SJSA1 (cell line): ENCODE measurements at places on chromosomes 7 and 10.

GRCh38 chr7:16271990-16272665, 149.2 kb downstream of the CRPPA start:
- no peak for DNase-seq

- DNase-seq: no peak
These were observed 219.5 kb upstream of the AOAH start for GRCh38 chr7:36943591-36944435.

- DNase-seq: no peak
These were observed 31.9 kb downstream of the SH2B2 start for GRCh38 chr7:102318482-102318971.

- DNase-seq: no peak
These were observed 118.3 kb downstream of the POU6F2 start for GRCh38 chr7:39095875-39096619.

GRCh38 chr10:13310518-13311176, 10.8 kb upstream of the PHYH start:
- DNase-seq: no peak

- no peak for DNase-seq
These were observed 196.7 kb downstream of the MTERF1 start for GRCh38 chr7:91683823-91684222.

GRCh38 chr10:131452926-131453720, 141.6 kb upstream of the TCERG1L start:
- DNase-seq: no peak

GRCh38 chr7:137878333-137878961, 31.7 kb upstream of the DGKI start:
- no peak for DNase-seq

GRCh38 chr7:65251851-65252620, 121.6 kb upstream of the ZNF92 start:
- DNase-seq: no peak

DNA sequence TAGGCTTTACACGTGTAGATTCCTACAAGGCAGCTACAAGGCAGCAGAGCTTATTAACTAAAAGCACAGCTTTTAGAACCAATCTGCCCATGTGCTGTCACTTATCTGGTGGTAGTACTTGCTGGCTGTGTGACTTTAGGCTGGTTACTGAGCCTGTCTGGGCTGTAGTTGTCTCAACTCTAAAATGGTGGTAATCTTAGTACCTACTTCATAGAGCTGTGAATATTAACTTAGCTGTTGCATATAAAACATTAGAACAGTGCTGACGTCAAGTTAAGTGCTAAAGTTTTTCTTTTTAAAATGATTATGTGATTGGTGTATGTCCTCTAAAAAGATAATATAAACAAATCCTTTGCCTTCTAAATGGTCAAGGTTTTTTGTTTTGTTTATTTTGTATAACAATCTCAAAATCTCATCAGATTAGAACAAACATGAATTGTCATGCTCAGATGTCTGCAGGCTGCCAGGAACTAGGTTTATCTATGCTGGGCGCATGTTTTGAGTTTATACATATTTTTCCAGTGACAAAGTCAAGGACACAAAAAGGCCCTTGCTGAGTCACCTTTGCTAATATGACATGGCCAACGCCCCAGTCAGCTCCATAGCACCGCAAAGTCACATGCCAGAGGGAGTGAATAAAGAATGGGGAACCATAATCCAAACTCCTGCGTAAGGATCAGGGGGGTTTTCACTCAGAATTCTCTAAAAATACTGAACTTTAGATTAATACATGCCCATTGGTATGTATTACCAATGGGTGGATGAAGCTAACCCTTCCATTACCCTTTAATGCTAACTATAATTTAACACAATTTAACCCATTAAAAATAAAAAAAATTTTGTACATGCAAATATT, 39.8 kb upstream of the ARL4A start:
- DNase-seq: peak; percentile 91

GRCh38 chr7:53600296-53600695, 564.9 kb downstream of the POM121L12 start:
- no peak for DNase-seq

GRCh38 chr10:74227697-74228424, 76.8 kb downstream of the ADK start:
- DNase-seq: no peak

GRCh38 chr7:87218796-87219544, 562 bp downstream of the TMEM243 start:
- DNase-seq: peak; percentile 53

DNA sequence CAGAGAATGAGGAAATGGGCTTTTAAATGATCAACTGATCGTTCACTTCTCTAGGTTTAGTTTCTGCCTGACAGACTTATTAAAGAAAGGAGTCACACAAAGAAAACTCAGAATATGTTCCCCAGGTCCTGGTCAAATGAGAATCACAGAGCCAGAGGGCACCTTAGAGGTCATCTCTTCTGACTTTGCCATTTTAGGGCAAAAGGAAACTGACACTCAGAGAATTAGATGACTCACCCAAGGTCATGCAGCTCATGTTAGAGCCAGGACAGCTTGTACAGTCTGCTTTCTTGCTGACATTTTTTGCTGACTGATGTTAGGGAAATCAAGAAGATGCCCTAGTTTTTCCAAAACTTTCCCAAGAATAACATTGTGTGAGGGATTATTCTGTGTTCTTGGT, 312.7 kb upstream of the SP8 start:
- no peak for DNase-seq

- DNase-seq: no peak
These were observed 138.8 kb downstream of the CFAP58 start for GRCh38 chr10:104492329-104492940.

DNA sequence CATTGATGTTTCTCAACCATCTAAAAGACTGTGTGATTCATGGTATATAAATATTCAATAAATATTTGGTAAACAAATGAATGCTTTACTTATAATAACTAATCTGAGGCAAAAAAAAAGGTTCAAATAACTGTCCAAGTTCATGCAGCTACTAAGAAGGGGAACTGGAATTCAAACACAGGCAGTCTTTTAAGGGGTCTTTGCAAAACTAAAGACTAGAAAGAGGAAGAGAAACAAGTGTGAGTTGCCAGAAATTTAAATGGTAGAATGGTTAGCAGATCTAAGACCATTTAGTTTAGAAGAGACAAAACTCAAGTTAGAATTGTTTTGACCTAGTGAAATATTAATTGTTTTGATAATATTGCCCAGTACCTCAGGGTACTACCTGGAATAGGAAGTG, 642.0 kb upstream of the LRRN3 start:
- DNase-seq: no peak

DNA sequence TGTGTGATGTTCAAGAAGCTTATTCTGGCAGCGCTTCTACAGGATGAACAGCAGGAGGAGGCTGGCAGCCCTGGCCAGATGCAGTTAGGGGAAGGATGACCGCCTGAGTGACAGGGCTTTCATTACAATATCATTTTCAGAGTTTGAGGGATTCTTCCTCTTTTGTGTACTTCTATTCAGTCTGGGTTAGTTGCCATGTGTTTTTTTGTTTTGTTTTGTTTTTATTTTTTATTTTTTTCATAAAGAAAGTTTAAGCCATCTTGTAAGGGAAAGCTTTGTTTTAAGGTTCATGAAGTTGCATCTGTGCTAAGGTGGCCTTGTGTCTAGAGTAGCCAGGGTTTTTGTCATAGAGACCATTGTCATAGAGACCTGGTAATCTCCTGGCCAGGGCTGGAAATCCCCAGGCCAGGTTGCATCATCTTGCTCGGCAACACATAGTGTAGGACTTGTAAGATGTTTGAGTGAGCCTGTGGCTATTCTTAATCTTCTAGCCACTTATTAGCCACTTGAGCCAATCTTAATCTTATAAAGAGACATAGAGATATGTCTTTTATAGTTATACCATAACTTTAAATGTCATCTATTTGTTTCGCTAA, 230.5 kb upstream of the TMEM229A start:
- no peak for DNase-seq

DNA sequence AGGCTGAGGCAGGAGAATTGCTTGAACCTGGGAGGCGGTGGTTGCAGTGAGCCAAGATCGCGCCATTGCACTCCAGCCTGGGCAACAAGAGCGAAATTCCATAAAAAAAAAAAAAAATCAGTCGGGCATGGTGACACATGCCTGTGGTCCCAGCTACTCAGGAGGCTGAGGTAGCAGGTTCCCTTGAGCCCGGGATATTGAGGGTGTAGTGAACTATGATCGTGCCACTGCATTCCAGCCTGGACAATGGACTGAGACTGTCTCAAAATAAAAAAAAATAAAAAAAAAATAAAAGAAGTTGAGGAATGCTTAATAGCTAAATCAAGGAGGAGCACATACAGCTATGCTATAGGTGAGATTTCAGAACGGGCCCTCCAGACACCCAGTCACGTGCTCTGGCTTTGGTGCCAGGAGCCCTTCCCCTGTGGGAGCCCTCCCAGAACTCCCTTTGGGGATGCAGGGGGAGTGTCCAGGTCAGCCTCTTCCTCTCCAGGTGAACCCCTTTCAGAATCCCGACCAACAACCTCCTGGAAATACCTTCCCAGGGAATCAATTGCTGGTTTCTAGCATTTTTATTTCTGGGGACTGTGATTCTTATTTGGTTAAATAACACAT, 42.9 kb upstream of the CTBP2 start:
- no peak for DNase-seq

DNA sequence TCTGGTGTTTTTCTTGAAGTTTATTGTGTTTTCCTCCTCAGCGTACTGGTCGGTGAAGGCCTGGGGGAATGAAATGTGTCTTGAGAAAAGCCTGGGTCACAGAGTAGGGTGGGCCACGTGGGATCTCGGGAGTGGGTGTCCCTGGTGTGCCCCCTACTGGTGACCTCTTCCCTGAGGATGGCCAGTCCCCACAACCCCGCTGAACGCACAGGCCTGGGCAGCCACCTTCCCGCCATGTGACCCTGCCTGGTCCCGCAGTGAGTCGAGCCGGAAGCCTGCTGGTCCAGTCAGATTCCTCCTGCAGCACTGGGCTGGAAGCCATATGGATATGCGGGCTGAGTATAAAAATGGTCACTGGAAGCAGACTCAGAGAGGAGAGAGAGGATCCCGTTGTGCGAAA, 52.9 kb upstream of the GNA12 start:
- no peak for DNase-seq

- DNase-seq: no peak
These were observed 66.5 kb downstream of the SHH start for GRCh38 chr7:155745737-155746136.

DNA sequence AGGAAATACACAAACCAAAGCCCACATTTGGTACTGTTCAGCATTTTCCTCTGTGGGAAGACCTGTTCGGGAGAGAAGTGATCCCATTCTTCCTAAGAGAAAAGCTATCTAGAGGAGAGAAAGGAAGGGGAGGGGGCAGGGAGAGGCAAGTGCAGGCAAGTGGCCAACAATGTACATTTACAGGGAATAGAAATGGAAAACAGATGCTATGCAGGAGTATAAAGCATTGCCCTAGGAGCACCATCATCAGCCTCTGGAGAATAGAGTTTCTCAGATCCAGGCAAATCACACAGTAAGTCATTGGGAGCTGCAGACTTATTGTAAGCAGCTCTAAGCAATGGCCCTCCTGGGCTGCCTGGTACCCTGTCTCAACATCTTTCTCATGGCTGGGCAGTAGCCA, 424.4 kb upstream of the AUTS2 start:
- no peak for DNase-seq

DNA sequence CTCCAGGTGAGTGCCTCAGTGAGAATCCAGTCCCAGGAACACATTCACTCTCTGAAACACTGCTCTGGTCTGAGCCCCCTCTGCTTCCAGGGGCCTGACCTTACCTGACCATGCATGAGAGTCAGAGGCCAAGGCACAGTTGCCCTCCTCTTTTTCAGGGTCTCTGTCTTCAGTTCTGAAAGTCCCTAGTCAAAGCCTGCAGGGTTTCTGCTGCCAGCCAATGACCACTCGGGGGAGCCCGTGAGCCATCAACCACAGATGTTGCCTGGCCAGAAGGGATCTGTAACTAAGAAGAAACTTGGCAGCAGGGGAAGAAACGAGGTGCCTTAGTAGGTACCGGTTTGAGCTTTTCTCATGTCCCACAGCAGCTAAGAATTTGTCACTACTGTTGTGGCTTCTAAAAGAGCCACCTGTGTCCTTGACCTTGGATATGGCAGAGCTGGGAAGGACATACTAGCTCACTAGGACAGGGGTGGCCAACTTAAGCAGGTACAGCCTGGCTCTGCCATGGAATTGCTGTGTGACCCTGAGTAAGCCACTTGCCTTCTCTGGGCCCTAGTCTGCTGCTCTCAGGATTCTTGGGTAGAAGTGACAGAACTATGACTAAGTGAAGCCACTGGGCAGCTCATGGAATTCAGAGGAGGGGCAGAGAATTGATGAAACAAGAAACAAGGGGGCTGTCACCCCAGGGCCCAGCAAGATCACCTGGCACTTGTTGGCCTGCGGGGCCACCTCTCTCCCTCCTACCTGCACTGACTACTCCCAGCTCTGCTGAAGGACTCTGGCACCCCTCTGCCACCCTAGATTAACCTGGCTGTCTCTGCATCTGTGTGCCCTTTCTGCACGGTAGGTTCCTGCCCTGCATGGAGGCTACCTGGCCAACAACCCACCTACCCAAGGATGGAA, 83.8 kb upstream of the GPR26 start:
- DNase-seq: peak; percentile 41

DNA sequence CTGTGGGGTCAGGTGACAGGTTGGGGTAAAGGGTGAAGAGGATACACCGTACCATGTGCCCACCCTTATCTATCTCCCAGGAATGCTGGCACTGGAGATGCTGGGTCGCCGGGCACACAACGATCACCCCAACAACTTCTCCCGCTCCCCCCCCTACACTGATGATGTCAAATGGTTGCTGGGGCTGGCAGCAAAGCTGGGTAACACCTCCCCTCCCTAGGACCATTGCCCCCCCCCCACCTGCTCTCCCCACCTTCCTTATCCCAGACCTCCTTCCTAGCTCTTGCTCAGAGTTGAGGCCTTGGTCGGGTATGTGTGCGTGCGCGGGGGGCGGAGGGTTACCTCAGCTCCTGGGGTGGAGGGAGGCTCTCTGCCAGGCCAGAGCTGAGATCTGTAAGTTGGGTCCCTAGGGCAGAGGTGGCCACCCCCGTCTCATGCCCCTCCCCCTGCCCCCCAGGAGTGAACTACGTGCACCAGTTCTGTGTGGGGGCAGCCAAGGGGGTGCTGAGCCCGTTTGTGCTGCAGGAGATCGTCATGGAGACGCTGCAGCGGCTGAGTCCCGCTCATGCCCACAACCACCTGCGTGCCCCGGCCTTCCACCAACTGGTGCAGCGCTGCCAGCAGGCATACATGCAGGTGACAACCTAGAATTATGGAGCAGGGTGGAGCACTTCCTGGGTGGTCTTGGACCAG, 10.7 kb downstream of the NDST2 start:
- DNase-seq: no peak

DNA sequence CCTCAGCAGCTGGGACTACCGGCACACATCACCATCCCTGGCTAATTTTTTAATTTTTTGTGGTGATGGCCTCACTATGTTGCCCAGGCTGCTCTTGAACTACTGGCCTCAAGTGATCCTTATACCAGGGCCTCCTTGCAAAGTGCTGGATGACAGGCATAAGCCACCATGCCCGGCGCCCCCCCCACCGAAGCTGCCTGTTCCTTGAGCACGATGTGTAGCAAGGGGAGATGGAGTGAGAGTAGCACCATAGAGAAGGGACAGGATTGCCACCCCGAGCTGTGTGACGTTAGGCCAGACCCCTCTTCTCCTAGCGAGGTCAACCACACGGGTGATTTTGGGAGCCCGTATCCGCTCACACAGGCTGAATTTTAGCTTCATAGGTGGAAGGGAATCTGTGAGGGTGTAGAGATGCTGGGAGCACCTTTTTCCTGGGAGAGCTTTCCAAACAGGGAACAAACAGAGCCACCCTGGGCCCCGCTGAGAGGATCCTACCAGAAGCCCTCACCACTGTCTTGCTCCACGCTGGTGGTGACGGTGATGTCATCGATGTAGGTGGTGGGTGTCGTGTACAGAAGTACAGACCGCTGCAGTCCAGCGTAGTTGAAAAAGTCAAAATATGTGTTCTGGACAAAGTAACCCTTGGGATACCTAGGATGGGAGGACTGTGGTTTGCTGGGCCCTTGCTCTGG, 3.0 kb downstream of the GUSB start:
- DNase-seq: no peak
